ENCODE measurements at places on chromosomes 2 and 18.

GRCh38 chr2:37781028-37781427, 109.6 kb upstream of the CDC42EP3 start:
- DNase-seq, result no peak

DNA sequence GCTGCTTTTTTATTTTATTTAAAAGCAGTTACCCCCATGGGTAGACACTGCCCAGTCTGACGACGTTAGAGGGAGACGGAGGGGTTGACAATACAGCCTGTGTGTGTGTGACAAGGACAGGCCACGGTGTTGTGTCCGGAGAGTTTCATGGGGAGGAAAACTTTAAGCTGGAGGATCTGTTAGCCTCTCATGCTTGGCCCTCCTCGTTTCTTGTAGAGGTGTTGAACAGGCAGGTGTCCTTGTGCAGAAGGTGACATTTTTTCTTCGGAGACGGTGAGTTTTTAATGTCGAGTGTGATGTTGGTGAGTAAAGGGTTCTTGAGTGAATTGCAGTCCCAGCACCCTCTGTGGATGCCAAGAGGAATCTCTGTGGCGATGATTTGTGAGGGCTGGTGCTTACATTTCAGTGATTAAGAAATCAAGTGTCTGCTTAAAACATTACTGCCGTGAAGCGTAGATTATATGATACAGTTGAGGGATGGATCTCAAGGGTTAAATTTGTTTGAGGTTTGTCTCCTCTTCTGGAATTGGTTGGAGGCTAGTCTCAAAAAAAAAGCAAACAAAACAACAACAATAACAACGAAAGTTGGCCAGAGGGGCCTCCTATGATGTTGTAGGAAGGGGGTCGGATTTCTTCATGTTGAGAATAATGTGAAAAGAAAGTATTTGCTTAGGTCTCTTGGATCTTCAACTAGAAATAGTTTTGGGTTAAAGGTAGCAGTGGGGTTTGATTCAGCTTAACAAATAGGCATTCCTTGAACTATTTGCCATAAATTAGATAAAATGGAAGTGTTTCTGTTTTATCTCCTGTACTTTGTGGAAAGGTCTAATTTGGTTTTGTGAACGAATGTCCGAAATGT, 1.6 kb downstream of the NCOA1 start:
- peak; percentile 13 for DNase-seq

DNA sequence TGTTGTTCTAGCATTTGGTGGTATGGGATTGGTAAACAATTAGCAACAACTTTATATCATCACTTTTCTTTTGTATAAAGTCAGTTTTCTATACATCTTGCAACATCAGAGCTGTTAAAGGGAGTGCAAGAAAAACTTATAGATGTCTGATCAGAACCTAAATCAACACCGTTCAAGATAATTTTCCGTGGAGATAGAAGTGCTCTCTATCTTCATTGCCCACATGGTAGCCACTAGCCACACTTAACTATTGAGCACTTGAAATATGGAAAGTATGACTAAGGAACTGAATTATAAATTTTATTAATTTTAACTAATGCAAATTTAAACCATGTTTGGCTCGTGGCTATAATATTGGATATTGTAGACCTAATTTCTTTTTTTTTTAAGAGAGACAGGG, 5.2 kb downstream of the TTC27 start:
- DNase-seq, result no peak

DNA sequence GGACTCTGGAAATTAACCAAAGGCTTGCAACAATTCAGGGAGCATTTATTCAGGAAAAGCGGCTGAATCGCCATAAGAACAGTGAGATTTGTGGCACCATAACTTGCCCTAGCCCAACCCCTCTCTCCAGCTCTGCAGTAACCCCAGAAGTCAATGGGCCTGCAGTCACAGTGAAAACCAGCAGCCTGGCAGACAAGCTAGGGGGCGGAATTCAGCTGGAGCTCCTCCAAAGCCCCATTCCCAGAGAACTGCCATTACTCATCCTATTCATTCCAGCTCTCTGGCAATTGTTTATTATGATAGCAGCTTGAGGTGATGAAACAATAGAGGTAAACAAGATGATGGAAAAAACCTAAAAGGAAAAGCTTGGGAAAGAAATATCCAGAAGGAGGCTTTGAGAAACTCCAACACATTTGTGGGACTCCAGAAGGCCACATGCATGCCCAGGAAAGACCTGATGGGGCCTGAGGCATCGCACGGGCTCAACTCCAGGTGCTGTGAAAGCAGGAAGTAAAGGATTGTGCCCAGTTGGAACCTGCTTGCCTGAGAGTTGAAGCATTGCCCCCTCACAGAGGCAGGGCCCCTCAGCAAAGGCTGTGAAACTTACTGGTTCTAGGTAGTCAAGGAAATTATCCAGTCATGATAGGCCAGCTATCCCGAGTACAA, 126.7 kb downstream of the TWIST2 start:
- no peak for DNase-seq

DNA sequence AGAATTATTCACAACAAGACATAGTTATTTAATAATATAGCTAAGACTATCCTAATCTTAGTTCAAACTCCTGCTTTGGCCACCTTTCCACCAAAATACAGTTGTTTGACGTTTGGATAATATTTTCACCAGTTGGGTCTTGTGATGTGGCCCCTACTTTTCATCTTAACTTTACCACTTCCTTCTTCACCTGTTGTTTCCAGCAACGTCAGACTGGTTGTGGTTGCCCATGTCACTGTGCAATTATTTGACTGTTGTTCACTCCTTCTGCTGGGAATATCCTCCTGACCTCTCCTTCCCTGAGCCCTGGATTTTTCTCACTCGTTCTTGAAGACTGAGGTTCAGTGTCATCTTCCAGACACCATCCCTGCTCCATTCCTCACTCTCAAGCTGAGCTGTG, 132.2 kb upstream of the RASGRP3 start:
- DNase-seq, result no peak

- DNase-seq, result peak; percentile 36
Observed at GRCh38 chr18:21489119-21489750, 111.3 kb downstream of the ESCO1 start.

DNA sequence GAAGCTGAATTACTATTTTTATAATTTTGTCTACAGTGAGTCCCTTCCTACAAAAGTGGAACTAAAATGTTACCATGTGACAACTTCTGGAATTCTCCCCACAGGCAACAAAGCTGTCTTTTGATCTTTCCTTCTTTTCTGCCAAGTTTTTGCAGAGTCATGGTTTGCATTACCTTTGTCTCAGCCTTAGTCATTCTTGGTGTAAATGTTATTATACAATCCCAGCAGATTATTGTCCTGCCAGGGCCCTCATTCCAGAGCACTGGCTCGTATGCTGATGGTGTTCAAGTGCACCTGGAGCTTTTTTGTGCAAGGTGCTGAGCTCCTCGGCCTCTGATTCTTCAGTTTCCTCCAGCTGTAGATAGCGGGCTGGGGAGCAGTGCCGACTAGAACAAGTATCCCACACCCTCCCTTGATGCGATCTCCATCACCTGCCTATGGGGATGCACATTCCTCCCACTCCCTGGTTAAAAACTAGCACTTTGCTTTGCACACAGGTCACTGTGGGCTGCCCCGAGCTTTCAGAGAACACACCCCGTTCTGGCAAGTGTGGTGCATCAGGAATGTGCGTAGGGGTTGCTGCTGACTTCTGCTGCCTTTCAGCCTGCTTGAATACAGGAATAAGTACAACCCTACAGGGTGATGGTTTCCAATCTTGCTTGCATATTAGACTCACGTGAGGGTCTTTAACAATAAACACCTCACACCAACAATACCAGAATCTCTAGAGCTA, 263.6 kb downstream of the RNF144A start:
- no peak for DNase-seq

DNA sequence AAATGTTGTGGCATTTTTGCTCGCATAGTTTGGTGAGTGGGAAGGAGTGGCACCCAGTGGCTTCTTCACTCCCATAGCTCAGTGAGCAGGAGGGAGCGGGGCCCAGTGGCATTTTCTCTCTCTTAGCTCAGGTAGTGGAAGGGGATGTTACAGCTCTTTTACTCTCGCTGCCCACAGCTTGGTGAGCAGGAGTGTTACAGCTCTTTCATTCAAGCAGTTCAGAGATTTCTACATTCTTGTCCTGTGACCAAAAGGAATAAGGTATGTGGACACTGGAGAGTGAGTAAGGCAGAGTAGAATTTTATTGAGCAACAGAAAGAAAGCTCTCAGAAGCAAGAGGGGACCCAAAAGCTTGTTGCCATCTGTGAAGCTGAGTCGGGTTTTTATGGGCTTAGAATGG, 192.4 kb downstream of the SPAG16 start:
- DNase-seq, result no peak

- no peak for DNase-seq
Observed at GRCh38 chr2:212098966-212099365, 439.6 kb downstream of the ERBB4 start.

DNA sequence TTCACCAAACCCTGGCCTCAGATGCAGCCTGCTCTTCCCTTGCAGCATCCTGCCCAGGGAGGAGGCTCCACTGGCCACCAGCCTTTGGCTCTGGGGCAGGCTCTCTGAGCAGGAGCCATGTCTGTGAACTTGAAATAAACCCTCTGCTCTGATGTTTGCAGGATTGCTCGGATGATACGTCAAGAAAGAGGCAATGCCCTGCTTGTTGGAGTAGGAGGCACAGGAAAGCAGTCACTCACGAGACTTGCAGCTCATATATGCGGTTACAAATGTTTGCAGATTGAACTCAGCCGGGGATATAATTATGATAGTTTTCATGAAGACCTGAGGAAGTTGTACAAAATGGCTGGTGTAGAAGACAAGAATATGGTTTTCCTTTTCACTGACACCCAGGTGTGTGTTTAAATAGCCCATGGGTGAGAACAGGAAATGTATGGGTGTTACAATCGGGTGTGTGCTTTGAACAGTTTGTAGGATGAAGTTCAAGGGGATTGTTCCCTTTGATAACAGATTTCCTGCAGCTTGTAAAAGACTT, 177.9 kb downstream of the DNAH6 start:
- no peak for DNase-seq

GRCh38 chr2:225431105-225431863, 31.8 kb downstream of the NYAP2 start:
- DNase-seq, result no peak

- no peak for DNase-seq
Observed at GRCh38 chr2:242040681-242041080, 171.2 kb downstream of the RTP5 start.

DNA sequence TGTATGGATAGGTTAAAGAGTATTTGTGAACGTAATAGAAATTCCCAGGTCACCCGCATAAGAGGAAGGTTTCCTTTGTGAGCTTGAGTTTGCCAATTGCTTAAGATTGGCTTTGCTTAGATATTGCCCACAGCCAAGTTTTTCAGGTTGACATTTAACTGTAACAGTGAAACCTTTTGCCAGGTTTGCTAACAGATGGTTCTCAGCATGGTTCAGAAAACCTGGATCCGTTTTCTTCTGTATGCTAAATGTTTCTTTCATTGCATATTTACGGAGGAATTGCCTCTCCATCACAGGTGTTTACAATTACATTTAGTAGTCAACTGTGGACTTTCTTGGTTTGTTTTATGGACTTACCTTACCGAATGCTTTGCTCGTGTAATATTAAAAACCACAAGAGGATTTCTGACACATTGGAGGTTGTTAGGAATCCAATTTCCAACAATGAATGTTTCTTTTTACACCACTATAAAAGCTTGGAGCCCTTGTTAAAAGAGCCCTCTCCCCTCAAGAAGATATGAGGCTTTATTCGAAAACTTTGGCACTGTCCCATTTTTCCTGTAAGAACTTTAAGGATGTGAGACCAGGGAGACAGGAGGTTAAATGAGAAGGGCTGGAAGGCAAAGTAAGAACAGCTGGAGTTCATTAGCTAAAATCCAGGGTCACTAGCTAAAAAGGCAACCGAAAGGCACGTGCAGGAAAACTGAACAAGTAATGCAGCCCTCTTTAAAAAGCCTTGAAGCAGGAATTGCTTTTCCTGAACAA, 7.8 kb downstream of the CDK15 start:
- no peak for DNase-seq

GRCh38 chr18:79211844-79212243, 142.7 kb downstream of the ATP9B start:
- no peak for DNase-seq

DNA sequence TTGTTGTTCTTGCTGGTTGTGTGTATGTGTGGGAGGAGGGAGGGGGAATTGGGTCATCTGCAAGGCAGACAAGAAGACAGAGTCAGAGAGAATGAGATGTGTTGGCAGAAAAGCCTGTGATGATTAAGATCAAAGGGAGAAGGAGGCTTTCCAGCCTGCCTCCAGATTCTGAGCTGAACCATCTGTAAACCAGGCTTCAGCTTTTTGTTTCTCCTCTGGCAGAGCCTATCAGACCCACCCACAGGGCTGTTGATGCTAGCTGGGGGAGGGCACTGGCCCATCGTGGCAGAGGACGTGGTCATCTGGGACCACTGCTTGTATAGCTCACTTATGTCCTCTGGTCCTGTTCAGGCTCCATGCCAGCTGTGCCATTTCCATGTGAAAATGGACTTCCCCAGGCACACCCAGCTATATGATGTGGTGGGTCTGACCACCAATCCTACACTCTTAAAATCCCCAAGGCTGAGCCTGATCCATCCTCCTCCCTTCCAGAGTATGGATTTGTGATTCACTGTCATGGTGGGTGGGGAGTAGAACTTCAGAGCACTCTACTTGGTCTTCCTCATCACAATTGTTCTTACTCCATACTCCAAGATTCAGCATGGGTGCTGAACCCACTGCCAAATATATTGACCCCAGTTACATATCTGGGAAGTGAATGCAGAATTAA, 27.8 kb upstream of the COL6A3 start:
- peak; percentile 56 for DNase-seq

- peak; percentile 67 for DNase-seq
Observed at GRCh38 chr2:20135631-20136050, 84.2 kb upstream of the LAPTM4A start.

- DNase-seq, result no peak
Observed at GRCh38 chr2:43748333-43748732, 25.5 kb upstream of the DYNC2LI1 start.

- no peak for DNase-seq
Observed at GRCh38 chr2:239630618-239631286, 229.9 kb upstream of the HDAC4 start.

All from right kidney (tissue), 9 donors.